ENCODE measurements at places on chromosomes 12 and 14.

GRCh38 chr12:108635201-108635996 is 1.7 kb upstream of the SELPLG start:
- peak; percentile 46 for DNase-seq

- DNase-seq: no peak
Observed at GRCh38 chr12:22684140-22685118, 59.5 kb downstream of the ETNK1 start.

GRCh38 chr14:100634026-100634425 is 46.8 kb upstream of the BEGAIN start:
- DNase-seq: no peak

DNA sequence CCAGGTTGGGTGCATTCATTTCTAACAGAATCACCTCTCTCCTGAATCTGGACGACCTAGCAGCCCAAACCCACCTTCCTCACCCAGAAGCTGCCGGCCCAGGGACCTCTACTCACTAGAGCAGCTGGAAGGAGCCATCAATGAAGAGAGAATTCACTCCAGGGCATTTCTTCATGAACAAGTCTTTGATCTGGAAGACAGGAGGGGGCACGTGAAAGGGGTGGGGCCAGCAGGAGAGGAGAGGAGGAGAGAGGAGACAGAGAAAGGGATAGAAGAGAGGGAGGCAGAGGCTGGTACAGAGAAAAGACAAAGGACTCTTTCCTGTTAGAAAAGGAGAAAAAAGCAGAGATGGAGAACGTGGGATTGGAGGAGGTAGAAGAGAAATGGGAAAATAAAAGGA is 39.8 kb downstream of the TRPV4 start:
- no peak for DNase-seq

DNA sequence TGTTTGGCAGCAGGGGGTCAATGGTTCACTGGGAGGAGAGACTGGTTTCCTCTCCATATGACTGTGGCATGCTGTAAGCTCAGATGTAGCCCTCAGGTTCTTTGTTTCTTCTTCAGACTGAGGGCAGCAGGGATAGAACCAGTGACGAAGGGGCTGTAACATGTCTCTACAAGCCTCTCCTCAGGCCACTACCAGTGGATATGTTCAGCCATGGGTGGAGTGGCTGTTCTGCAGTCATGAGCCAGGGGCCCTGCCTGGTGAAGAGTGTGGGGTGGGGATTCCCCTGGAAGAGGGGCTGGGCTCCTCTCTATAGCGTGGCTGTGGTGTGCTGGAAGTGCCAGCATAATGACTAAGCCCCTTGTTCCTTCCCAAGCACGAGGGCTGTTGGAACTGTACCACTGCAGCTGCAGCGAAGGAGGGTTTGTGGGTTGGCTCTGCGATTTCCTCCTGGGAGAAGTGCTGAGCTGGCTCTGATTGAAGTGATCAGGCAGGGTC is 55.8 kb downstream of the CMAS start:
- DNase-seq: no peak

GRCh38 chr12:90111791-90112580 is 403.3 kb upstream of the ATP2B1 start:
- DNase-seq: no peak

GRCh38 chr12:42135259-42135814 is 9.3 kb downstream of the GXYLT1 start:
- no peak for DNase-seq

DNA sequence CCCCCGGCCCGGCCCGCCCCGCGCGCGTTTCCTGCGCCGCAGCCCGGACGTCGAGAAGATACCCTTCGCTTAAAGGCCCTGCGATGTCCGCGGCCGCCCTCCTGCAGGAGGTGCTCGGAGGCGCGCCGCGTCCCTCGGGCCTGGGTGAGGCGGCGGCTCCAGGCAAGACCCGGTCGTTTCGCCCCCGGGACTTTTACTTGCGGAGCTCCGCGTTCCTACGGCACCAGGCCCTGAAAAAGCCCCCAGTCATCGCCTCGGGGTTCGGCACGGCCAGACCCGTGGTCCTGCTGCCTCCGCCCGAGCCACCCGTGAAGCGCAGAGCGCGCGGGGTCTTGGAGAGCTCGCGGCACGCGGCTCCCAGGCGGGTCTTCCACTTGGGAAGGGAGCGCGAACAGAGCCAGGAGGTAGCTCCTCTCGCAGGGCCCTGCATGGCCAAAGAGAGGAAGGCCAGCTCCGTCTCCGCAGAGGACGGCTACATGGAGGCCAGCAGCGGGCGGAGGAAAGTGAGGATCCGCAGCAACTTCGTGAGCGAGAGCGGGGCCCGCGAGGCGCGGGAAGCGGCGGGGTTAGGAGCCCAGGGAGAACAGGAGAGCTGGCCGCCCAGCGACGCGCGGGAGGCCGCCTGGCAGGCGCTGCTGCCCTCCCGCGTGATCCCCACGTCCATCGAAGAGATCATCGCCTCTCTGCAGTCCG is 26.9 kb downstream of the TTC6 start:
- DNase-seq: no peak

GRCh38 chr12:45439039-45439438 is 223.1 kb downstream of the ANO6 start:
- DNase-seq: no peak

DNA sequence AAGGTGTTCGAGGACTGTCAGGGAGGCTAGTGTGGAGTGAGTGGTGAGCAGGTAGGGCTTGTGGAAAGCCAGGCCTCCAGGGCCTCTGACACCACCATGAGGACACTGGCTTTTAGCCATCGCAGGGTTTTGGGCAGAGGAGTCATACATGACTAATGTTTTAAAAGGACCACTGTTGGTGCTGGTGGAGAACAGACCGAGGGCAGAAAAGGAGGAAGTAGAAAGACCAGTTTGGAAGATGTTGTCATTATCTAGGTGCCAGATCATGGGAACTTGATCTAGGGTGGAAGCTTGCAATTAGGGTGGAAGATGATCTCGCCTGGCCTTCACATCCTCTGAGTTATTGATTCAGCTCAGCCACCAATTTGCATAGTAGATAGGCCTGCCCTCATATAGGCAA is 144.2 kb downstream of the C12orf75 start:
- DNase-seq: no peak

DNA sequence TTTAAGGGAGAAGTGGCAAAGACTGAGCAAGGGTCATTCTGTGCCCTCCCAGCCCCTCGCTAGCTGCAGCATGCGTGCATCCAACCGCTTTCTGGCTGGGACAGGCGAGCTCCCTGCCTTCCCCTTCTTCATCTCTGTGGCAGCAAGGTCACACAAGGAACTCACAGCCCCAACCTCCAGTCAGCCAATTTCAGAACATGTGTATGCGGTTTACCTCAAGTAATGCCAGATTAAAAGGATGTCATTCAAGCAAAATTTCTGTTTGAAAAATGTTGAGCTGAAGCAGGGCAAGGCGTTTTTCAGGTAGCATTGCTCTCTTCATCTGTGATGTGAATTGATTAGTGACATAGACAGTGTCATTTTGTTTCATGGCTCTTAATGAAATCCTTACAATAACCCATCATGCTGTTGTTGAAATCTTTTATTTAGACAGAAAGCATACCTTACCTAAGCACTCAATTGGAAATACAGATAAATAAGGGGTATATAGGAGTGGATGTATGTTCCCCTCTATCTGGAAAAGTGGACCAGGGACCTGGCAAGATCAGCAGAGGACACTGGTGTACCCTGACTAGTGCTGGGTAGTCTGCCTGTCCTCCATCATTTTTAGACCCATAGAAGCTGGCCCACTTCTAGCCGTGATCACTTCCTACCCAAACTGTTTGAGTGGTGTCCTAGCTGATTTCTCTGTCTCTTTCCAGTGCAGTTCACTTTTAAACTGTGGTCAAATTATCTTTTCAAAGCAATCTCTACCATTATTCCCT is 82.8 kb upstream of the NEDD1 start:
- no peak for DNase-seq

DNA sequence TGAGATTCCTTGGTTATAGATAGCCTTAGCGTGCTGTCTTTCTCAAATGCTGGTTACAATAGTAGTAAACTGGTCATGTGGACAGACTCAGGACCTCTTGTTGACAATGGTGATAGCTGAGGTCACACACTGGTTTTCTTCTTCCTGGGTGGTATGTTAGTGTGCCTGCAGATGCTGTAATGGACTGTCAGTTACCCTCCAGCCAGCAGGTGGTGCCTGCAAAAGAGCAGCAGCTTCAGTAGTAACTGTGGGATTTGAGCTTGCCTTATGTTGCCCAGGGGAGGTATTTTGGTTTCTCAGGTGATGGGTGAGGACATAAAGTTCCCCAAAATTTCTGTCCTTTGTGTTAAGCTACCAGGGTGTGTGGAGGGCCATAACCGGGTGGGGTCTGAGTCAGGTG is 33.7 kb upstream of the SCAF11 start:
- DNase-seq: no peak

DNA sequence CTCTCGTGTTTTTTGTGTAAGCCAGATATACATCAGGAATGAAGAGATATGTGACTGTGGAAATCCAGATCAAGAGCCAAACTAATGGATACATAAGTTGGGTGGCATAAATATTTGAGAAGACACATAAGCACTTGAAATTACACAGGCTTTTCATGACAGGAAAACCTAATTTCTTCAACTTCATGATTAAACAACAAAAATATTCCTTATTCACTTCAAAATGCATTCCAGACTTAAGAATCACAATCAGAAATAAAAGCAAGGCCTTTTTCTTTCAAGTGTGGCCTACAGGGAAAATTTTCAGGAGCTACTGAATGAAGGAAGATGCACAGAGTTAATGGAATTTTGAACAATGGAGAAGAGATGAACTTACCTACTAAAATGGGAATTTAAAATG is 515.6 kb downstream of the FOXG1 start:
- no peak for DNase-seq

- DNase-seq: no peak
Observed at GRCh38 chr12:14952299-14952921, 9.0 kb downstream of the ARHGDIB start.

DNA sequence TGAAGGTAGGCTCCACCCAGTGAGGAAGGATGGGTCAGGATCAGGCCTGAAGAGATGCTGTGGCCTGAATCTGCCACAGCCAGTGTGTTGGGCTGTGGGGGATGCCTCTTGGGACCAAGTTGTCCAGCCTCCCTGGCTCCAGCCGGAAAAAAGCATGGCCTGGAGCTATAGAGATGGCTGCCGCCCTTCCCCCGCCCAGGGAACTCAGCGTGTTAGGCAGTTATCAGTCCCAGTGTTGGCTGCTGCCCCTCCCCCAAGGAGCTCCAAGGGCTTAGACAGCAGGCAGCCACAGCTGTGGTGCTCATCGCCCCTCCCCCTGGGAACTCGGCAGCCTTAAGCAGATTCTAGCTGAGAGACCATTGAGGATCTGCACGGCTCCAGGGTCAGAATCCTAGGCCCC is 158.0 kb downstream of the CAPZA3 start:
- DNase-seq: no peak

DNA sequence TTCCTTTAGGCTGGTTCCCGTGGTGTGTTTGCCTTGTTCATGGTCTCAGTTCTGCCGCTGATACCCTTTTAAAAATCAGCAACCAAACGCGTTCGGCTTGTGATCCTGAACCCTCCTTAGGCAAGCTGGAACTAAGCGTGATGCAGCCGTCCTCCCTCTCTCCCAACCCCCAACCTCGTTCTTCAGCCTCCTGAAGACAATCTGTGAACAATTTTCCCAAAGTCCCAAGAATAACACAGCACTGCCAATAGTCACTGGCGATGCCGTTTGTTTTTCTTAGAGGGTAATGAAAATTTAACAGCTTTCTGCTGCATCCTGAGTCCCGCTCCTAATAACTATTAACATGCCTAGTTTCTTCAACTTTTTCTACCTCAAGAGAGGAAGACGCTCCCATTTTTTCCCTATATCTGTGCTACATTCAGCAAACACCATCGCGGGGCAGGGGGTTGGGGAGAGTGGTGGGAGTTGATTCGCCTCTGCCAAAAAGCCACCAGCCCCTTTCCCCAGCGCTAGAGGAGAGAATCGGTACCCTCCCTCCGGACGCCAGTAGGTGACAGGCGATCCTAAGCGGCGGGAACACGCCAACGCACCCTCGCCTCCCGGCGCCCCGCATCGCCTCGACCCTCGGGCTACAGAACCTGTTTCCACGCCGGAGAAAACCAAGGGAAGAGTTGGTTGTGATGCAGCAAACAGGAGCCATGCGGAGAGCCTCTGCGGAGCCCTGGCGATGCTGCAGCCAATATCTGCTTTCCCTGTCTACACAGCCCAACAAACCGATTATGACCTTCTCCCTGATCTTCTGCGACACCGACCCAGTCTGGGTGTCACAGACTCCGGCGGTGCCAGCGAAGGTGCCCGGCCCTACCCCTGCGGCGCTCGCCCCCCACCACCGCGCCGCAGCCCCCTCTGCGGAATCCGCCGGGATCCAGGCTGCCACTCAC is 752 bp downstream of the PRICKLE1 start:
- no peak for DNase-seq

GRCh38 chr12:94980577-94980976 is 22.9 kb downstream of the NDUFA12 start:
- no peak for DNase-seq

GRCh38 chr14:103123634-103124500 is 606 bp downstream of the TNFAIP2 start:
- no peak for DNase-seq

DNA sequence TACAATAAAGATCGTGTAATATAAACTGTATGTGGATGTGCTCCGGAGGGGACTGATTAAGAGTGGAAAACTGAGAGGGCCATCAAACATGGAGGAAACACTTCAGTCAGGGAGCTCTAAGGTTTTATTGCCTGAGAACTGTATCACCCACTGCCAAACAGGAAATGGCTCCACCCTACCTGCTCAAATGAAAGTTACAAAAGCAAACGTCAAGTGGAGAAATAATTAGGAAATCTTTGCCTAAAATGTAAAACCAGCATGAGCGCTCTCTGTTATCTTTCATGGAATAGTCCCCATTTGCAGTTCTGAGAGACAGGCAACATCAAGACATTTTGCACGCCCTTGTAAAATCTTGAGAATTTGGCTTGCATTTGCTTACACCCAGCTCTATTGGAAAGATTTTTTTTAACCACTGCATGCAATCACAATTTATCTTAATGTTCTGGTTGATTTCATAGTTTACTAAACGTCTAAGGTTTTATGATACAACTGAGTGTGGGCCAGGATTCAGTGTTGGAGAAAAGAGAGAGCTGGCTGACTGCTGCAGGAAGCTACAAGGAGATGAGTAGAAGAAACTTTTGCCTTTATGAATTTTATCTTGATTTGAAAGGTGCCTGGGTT is 344.0 kb upstream of the PRICKLE1 start:
- no peak for DNase-seq

- DNase-seq: no peak
Observed at GRCh38 chr14:32669391-32669790, 269.3 kb upstream of the NPAS3 start.

DNA sequence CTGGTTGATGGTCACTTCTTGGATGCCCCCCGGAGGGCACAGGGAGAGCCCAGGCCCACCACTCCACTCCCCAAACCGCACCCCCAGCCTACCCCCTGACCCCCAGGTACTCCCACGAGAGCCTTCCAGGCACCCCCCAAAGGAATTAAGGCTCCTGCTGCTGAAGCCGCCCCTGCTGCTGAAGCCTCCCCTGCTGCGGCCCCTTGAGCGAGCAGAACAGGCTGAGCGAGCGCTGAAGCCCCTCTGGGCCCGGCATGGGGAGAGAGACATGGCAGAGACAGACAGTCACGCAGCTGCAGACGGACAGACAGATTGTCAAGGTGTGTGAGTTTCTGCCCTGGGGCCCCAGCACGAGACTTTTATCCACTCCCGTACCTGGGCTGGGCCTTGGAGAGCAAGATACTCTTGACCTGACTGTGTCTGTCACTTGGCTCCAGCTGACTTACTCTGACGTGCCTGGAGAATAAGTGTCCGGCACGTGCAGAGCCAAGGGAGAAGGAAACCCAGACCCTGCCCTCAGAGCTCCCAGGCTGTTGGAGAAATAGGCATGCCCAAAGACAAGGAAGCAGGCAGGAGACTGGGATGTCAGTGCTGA is at the start of gene KRT78:
KRT78 (minus strand) TSS at position 334 of the 595 bp plus-strand sequence; CDS start at position 270, 64 bp downstream.
- DNase-seq: no peak

GRCh38 chr14:89017417-89017816 is 193.0 kb downstream of the TTC8 start:
- DNase-seq: no peak
